ENCODE measurements at places on chromosomes 11 and 22. TPM values are rescaled to one million over a fixed set of nuclear protein-coding genes. Genes with fewer than 3 reads are reported as not detected.
A peak's percentile ranks its signal among the peaks of the same experiment; 100 is the strongest.

Gene RAB38
- total RNA-seq: 1.4 TPM

- DNase-seq: no peak
These were observed 3.3 kb upstream of the E2F8 start for GRCh38 chr11:19244084-19244483.

Gene ABCC8
- total RNA-seq: not detected

- no peak for DNase-seq
These were observed 49.3 kb downstream of the WT1 start for GRCh38 chr11:32385998-32386397.

Gene OR52N4
- 1.7 TPM for total RNA-seq

Gene ZNF215
- total RNA-seq: 0.91 TPM

Gene MMP12
- not detected for total RNA-seq

DNA sequence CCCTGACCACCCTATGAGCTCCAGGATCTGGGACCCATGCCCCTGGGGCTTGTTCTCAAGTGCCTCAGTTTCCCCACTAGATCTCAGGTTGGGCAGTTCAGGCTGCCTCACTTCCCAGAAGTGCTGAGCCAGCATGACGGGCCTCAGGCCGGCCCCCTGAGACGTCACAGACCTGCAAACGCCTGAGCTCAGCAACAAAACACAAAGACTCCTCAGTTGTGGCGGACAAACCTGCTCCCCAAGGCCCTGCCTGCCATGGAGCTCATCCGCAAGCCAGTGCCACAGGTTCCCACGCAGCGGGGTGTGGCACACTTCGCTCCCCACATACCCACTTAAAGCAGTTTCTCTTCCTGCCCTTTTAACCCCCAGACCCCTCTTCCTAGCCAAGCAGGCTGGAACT is 45.2 kb downstream of the NECTIN1 start:
- DNase-seq: no peak

Gene SCN2B
- not detected for total RNA-seq

DNA sequence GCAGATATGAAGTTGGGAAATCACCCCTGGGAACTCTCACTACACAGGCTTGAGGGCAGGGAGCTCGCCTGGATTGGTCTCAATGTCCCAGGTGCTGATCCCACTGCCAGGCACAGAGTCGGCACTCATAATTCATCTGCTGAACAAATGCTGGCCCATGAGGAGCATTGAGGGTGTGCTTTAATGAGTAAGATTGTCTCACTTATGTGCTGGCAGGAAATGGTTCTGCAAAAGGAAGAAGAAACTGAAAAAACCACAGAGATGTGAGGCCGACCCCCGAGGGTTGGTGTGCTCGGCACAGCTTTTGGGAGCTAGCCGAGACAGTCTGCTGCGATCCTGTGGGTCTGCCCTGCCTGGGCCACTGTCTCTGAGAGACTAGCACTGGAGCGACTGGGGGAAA is 9.4 kb downstream of the PLAAT2 start:
- DNase-seq: peak; percentile 59

Gene FOXR1
- not detected for total RNA-seq

DNA sequence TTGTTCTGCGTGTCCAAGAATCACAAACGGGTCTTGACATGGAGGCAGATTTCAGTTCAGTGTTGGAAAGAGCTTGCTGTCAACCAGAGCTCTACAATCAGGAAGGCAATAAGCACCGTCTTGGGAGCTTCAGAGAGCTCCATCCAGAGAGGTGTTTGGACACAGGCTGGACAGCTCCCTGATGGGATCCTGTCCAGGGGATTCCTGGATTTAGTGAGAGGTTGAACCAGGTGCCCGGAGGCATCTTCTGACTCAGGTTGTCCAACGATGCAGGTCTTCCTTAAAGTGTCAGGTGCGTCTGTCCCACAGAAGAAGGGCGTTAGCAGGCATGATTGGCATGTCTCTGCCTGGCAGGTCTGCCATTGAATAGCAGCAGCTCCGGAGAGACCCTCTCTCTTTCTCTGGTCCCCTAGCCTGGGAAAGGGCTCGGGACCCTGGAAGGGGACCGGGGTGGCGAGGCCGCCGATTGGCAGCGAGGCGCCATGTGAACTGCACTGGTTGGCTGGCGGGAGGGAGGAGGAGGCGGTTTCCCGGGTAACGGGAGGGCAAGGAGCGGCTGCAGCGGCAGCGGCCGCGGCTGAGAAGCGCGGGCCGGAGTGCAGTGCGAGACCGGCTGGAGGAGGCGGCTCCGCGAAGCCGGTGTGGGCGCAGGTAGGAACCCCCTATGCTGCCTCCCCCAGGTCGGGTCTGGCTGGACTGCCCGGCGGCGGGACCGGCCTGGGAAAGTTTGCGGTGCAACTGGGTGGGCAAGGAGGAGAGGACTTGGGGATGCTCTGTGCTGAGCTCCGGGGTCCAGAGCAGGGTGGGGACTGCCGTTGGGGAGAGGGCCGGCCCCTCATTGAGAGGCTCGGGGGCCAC is 104.1 kb upstream of the E2F8 start:
- DNase-seq: no peak

- no peak for DNase-seq
These were observed 33.0 kb upstream of the APOBEC3A start for GRCh38 chr22:38924347-38924952.

Gene TIGD3
- 0.97 TPM for total RNA-seq

GRCh38 chr11:17388609-17389210 is at the start of gene KCNJ11:
KCNJ11 (minus strand) TSS chr11:17388659; CDS start chr11:17388091, 568 bp downstream.
- DNase-seq: no peak

Gene FAT3
- not detected for total RNA-seq

Gene ART1
- total RNA-seq: not detected

Gene MRGPRX3
- not detected for total RNA-seq

DNA sequence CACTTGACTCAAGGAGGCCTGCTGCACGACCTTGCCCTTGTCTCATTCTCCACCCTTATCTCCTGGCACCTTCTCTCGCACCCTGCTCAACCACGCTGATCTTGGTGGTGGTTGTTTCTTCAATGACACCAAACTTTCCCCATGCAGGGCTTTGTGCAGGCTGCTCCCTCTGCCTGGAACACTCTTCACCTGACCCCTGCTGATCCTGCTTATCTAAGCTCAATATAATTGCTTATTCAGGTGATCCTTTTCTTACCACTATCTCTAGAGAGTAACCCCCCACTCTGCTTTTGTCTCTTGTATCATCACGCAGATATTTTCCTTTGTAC is 604.4 kb downstream of the BUD13 start:
- no peak for DNase-seq

Gene PTGDR2
- 2.9 TPM for total RNA-seq

GRCh38 chr22:26174280-26174679 is 5.0 kb downstream of the SEZ6L start:
- no peak for DNase-seq

GRCh38 chr11:63567044-63567840 is 4.1 kb upstream of the PLAAT2 start:
- no peak for DNase-seq

DNA sequence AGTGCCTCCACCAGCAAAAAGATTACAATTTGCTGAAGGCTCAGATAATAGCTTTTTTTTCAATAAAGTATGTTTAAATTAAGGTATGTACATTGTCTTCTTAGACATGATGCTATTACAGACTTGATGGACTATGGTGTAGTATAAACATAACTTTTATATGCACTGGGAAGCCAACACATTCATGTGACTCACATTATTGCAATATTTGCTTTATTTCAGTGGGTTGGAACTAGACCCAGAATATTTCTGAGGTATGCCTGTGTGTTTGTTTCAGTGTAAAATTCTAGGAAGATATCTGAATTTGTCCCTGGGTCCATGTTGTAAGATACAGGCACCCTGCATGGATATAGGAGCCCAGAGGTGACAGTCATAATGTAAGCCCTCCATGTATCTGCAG is 120.0 kb upstream of the BDNF start:
- DNase-seq: no peak

DNA sequence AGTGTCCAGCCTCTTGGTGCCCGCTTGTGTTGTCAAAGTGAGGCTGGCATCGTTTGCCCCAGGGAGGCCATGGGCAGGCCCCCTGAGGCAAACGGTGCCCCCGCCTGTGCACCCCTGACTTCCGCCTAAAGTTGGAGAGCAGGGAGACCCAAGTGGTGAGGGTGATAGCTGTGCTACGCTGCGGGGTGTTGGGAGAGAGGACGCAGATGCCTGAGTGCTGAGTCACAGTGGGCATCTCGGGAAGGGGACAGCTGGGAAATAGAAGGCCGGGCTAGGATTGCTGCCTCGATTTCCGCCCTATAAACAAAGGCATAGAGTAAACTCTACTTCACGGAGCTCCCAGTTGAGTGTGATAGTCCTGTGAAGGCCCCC is 5.8 kb downstream of the GRIK4 start:
- no peak for DNase-seq

Gene XKR3
- not detected for total RNA-seq

DNA sequence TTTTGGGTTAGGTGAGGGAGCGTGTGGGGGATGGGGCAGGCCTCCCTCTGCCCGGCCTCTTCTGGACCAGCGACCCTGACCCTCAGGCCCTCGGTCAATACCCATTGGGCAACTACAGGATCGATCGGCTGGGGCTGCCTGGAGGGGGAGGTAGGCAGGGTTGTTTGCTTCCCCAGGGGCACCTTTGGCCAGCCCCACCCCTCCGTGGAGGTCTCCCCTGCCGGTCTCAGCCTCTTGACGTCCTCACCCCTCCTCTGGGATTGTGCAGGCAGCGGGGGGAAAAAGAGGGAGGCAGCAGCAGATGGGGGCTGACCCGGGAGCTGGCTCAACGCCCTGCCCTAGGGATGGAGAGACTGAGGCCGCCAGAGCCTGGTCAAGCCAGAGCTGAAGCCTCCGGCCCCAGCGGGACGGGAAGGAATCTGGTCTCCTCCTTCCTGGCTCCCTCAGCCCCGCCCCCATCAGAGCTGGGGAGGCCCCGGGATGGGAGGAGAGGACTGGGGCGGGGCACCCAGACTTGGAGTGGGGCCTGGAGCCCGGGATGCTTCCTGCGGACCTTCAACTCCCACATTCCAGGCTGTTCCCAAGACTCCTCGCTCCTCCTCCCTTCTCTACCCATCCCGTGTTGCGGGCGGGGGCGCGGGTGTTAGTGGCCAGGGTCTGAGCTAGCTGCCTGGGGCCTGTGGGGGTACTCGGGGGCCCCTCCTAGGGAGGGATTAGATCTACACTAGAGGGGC is 14.4 kb upstream of the CDC42EP1 start:
- DNase-seq: no peak

GRCh38 chr11:113773092-113773415 is 438 bp downstream of the ZW10 start:
- no peak for DNase-seq

GRCh38 chr11:765025-765801 is 12.1 kb downstream of the GATD1 start:
- peak; percentile 69 for DNase-seq

GRCh38 chr11:5380740-5381342 is 2.8 kb upstream of the OR51M1 start:
- DNase-seq: peak; percentile 28

Gene CFAP300
- not detected for total RNA-seq

- DNase-seq: peak; percentile 35
These were observed 106.8 kb downstream of the MICAL3 start for GRCh38 chr22:17917490-17917983.

GRCh38 chr22:39219071-39220039 is 25.4 kb downstream of the PDGFB start:
- DNase-seq: peak; percentile 7

Gene OR51B2
- not detected for total RNA-seq

DNA sequence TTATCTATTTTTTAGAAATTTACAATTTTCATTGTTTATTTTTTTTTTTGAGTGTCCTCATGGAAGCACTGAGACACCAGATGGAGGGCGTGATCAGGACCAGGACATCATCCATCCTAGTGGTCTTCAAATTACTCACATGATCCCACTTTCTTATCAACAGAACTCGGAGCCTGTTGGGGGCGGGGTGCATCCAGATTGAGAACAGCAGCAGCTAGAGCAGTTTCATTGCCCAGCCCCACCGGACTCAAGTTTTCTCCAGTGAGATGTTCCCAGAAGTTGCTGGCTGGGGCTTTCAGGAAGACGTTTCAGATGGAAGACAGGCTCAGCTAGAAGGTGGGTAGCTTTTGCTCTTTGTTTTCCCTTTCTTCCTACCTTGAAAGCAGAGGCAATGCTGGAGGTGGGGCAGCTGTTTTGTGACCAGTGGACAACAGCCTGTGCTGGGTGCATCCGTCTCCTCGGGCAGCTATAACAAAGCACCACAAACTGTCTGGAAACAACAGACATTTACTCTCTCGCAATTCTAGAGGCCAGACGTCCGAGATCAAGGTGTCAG is 562.1 kb downstream of the TBC1D22A start:
- no peak for DNase-seq

DNA sequence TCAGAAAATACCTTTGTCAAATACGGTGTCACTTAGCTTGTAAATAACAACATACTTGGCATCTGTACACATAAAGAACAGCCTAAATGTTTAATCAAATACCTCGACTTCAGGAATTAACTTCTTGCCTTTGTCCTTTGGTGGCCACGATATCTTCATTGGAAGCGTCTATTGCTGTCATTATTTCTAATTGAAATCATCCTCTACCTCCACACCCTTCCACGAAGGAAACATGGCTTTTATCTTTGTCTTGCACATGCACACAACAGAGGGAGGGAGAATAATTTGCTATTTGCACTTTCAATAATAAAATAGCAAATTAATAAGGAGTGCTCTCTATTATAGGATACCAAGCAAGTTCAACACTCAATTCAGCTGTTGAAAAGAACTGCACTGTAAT is 25.8 kb upstream of the SOX6 start:
- DNase-seq: no peak

Gene SPTBN2
- total RNA-seq: 1.6 TPM

Gene C11orf97
- total RNA-seq: not detected

GRCh38 chr22:46914916-46915894 is 152.8 kb downstream of the TBC1D22A start:
- DNase-seq: no peak

- DNase-seq: no peak
These were observed 706.9 kb downstream of the METTL15 start for GRCh38 chr11:28815110-28815509.

DNA sequence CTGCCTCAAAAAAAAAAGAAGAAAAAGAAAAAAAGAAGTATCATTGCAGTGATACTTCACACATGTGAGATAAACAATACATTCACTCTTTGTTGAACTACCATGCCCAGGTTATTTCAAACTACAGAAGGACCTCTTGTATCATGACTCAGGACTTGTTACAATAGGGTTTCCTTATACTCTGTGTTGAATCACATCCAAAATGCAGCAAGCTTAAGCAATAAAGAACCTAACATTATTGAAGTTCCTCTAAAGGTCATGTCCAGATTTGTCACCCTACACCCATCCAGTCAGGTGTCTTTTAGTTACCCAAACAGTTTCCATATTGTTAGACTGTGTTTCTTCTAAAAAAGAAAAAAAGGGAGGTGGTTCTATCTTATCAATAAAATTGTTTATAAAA is 26.9 kb upstream of the ALKBH3 start:
- no peak for DNase-seq

Gene HPS5
- 17.8 TPM for total RNA-seq

- DNase-seq: no peak
These were observed 20.6 kb upstream of the PRDM10 start for GRCh38 chr11:130023204-130023603.

GRCh38 chr11:7451520-7451919 is 33.8 kb upstream of the OLFML1 start:
- DNase-seq: no peak

Gene SLC22A25
- total RNA-seq: not detected

Gene GUCY1A2
- total RNA-seq: not detected

GRCh38 chr11:72932132-72932570 is 117.9 kb downstream of the ATG16L2 start:
- no peak for DNase-seq

Gene MUC5B
- total RNA-seq: not detected

GRCh38 chr11:132531921-132532320 is 1000.4 kb downstream of the OPCML start:
- DNase-seq: no peak

Data from activated naive CD8-positive, alpha-beta T cell treated with anti-CD3 and anti-CD28 coated beads, Interleukin-2, amount 10 ng/mL, durations not matched to agents 7 days and 5 days (primary cell).